ENCODE measurements at places on chromosomes 11 and 22. TPM values are rescaled to one million over a fixed set of nuclear protein-coding genes. Genes with fewer than 3 reads are reported as not detected.

GRCh38 chr11:71525938-71526495 lies 1.1 kb upstream of the KRTAP5-7 start:
- DNase-seq: peak; percentile 37

GRCh38 chr11:60316317-60316716 lies 10.7 kb upstream of the MS4A6E start:
- DNase-seq: no peak

FAM111B gene
- 1.3 TPM for total RNA-seq

DNA sequence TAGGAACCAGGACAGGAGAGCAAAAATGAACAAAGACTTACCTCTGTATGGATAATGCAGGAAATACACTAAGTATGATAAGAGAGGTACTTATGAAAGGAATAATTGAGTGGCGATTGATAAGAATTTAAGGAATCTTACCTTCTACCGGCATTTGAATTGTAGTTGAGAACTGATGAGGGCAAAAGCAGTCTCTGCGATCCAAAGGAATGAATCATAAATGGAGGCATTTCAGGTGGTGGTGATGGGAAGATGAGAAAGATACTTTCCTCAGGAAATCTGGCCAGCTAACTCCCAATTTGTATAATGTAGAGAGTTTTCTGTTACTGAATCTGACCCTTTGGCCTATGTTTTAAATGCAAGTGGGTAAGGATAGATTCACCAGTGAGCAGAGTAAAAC lies 71.9 kb upstream of the C11orf87 start:
- no peak for DNase-seq

- DNase-seq: no peak
Observed at GRCh38 chr11:67401495-67402191, at the start of gene PPP1CA. Gene PPP1CA, minus strand, starts transcription at chr11:67401858. Its CDS starts 76 bp downstream, at chr11:67401782.

GRCh38 chr11:40397141-40397540 lies 1062.3 kb downstream of the LRRC4C start:
- DNase-seq: no peak

GRCh38 chr22:50027639-50028537 lies 15.3 kb upstream of the IL17REL start:
- DNase-seq: no peak

GRCh38 chr22:21025763-21026755 lies 6.3 kb downstream of the SLC7A4 start:
- DNase-seq: no peak

GRCh38 chr22:43542681-43543521 lies 131.1 kb downstream of the MPPED1 start:
- DNase-seq: no peak

SCGB1D2 gene
- total RNA-seq: not detected

JAML gene
- total RNA-seq: not detected

GRCh38 chr11:110761131-110761530 lies 48.9 kb upstream of the ARHGAP20 start:
- DNase-seq: no peak

WNT11 gene
- total RNA-seq: 24.5 TPM

DNA sequence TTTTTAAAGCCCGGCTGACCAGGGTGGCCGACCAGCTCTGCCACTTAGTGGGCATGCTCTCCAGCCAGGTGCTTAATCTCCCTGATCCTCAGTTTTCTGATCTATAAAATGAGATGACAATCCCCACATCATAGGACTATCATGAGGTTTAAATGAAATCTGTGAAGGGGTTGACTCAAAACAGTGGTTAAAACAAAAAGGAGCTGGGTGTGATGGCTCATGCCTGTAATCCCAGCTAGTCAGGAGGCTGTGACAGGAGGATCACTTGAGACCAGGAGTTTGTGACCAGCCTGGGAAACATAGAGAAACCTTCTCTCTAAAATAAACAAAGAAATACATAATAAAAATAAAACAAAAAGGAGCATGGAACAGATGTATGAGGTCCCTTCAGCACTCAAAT lies 3.6 kb upstream of the C11orf86 start:
- DNase-seq: no peak

GRCh38 chr11:11735586-11735985 lies 106.2 kb upstream of the USP47 start:
- DNase-seq: no peak

DNA sequence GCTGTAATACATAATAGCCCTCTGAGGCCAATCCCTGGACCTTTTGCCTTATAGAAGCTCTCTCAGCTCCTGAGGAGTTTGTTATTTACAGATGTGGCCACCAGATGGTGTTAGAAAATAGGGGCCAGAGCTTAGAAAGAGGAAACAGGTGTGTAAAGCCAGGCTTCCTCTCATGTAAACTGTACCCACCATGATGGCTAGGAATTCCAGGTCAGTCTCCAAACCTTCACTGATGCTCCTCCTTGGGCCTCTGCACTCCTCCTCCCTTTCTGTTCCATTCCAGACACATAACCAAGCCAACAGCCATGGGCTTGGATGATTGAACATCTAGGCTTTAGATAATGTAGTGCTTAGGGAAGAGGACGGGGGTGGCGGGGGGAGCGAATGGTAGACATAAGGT lies 39.7 kb downstream of the USP35 start:
- DNase-seq: no peak

- DNase-seq: no peak
Observed at GRCh38 chr11:128963744-128964325, 21.2 kb upstream of the TP53AIP1 start.

DNA sequence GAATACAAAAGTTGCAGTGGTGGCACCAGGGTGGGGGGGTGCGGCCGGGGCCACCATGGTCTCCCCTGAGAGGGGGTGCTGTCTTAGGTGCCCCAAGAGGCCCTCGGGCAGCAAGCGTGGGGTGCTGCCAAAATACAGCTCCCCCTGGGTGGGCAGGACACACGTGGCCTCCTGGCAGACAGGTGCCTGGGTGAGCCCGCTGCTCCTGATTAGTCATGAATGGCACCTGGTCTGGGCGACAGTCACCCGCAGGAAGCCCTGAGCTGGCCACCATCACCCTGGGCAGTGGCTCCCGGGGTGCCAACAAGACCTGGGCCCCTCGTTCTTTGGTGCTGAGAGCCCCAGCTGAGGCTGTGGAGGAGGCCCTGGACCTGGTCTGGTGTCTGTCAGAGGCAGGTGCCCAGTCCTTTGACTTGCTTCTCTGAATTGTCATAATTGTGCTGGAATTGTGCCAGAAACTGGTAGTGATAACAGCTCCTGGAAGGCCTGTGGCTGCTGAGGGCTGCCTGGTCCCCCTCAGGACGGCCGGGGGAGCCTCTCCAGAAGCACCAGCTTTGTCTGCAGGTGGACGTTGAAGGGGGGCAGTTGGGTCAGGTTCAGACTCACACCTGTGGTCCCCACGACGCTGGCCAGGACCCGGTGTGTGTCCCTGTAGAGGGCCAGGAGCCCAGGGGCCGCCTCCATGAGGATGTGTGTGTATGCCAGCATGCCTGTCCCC lies 14.8 kb downstream of the ALG12 start:
- DNase-seq: peak; percentile 57

GRCh38 chr11:23976841-23977271 lies 520.0 kb upstream of the LUZP2 start:
- DNase-seq: no peak

- DNase-seq: no peak
Observed at GRCh38 chr11:17036666-17037658, 22.7 kb upstream of the PLEKHA7 start.

GRCh38 chr11:30431127-30431814 lies 108.4 kb downstream of the ARL14EP start:
- no peak for DNase-seq

KRTAP5-2 gene
- not detected for total RNA-seq

Measured in chondrocyte (in vitro differentiated cells).